Kasumi-1 (cell line): ENCODE measurements at places on chromosomes 1 and 21.

GRCh38 chr1:243831463-243831862 is 18.6 kb downstream of the AKT3 start:
- no peak for DNase-seq

- DNase-seq: no peak
These were observed at the start of gene ETNK2 for GRCh38 chr1:204151552-204152309. Gene ETNK2, minus strand, starts transcription at chr1:204152044. Its CDS starts 192 bp downstream, at chr1:204151852.

DNA sequence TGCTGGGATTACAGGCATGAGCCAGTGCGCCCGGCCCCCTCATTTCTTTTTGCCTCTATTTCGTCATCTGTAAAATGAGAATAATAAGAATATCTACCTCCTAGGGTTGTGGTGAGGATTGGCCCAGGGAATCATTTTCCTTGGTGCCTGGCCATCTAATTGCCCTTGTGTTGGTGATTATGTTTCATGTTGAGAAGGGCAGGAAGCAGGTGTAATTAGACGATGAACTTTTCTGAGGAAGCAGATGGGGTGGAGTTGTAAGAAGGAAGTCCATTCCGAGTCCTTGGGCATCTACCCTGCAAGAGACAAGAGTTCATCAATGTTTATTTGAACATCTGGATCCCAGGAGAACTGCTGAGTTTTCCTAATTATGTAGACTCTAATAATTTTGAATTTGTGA is 38.7 kb upstream of the NEK2 start:
- no peak for DNase-seq

- DNase-seq: no peak
These were observed 40.9 kb downstream of the SYT6 start for GRCh38 chr1:114112775-114113174.

- DNase-seq: no peak
These were observed 26.6 kb upstream of the EXO1 start for GRCh38 chr1:241821363-241821762.
